Esophagus squamous epithelium (tissue), 5 donors: ENCODE measurements at places on chromosomes 1 and 21.

DNA sequence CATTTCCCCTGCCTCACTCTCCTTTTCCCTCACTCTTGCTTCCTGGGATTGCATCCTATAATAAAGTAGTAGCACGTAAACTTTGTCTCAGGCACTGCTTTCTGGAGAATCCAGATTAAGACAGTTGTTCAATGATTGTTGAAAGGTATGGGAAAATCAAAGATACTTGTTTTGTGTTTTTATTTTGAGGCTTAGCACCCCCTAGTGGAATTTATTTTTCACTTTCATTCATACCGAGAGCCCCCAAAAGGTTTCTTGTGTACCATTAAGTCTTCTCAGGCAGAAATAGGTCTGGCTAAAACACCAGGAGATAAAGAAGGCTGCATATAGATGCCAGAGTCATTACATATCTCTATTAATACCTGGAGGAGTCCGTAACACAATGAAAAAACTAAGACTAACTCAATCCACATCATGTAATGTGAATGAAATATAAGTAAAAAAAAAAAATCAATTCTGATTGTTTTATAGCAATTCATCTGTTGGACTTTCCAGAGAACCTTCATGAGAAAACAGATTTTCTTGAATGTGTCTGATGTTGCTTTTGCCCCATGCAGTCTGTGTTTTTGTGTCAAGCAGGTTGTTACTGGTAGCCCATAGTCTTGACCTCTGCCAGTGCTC is 103.5 kb downstream of the RPE65 start:
- DNase-seq, result no peak

GRCh38 chr21:44515359-44516165 is 24.4 kb downstream of the KRTAP10-1 start:
- DNase-seq, result no peak

- no peak for DNase-seq
Observed at GRCh38 chr1:36440646-36441045, 9.6 kb downstream of the OSCP1 start.

DNA sequence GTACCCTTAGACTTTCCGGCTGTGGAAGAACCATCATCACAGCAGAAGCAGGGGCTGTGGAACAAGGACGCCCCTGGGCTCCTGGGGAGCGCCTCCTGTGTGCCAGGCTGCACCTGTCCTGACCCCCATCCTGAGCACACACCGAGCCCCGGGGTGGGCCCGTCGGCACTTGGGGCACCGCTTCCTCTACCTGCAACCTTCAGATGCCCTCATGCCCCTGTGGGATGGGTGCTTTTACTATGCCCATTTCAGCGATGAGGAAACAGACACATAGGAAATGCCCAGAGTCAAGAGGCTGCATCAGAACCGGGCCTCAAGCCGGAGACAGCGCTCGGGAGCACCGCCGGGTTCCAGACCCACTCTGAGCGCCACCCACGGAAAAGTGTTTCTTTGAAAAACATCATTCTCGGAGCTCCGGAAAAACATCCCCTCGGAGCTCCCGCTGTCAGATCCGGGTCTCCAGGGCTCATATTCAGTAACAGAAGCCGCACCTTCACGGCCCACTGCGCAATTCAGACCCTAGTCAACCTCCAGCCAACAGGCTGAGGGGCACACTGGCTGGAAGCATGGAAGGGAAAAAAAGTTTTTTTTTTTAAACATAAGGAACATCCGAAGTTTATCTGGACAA is 8.0 kb downstream of the TPRG1L start:
- no peak for DNase-seq

DNA sequence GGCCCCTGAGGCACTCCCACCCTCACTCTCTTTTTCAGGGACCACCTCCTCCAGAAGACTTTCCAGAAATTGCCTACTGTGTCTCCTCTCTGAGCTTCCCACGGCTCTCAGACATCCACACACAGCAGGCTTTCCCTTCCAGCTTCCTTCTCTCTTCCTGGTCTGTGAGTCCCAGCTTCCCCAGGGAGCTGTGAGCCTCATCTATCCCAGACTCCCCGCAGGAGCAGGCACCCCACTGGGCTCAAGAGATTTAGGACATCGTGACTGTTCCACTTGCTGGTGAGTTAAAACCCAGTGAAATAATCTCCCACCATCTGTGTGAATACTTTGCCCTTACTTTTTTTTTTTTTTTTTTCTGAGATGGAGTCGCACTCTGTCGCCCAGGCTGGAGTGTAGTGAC is 22.0 kb upstream of the PRELP start:
- DNase-seq, result no peak

- DNase-seq, result no peak
Observed at GRCh38 chr1:4034318-4034887, 134.3 kb upstream of the C1orf174 start.

DNA sequence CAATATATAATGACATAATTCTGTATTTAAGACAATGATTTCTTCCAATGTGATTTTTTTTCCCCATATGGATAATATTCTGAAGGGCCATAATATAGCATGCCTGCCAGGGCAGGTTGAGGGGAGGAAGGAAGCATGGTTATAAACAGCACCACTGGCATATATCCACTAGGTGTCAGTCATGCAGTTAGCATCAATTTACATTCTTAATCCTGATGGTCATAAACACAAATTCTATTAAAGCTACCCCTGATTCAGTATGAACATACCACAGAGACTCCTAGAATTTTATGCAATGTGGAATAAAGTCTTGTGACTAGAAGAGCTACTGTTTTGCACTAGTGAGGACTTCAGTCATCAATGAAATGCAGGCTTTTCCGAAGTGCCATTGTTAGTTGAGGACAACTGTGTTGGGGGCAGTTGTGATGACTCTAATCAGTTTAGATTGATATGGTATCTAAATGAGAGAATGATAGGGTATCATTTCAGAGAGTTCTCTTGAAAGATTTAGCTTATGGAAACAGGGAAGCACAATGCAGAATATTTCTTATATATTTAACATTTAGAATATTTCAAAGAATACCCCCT is 342.7 kb upstream of the NR5A2 start:
- no peak for DNase-seq

DNA sequence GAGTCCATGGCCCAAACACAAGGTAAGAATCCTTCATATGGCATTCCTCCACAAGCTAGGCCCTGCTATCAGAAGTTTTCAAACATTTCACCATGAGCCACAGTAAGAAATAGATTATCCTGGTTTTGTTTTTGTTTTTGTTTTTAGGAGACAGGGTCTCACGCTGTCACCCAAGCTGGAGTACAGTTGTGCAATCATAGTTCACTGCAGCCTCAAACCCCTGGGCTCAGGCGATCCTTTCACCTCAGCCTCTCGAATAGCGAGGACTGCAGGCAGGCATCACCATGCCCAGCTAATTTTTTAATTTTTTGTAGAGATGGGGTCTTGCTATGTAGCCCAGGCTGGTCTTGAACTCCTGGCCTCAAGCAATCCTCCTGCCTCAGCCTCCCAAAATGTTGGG is 218.8 kb downstream of the TOMM20 start:
- no peak for DNase-seq

- DNase-seq, result no peak
Observed at GRCh38 chr1:68918563-68918962, 421.7 kb upstream of the DEPDC1 start.
